T-cell (primary cell): ENCODE measurements at places on chromosomes 16 and 17.

DNA sequence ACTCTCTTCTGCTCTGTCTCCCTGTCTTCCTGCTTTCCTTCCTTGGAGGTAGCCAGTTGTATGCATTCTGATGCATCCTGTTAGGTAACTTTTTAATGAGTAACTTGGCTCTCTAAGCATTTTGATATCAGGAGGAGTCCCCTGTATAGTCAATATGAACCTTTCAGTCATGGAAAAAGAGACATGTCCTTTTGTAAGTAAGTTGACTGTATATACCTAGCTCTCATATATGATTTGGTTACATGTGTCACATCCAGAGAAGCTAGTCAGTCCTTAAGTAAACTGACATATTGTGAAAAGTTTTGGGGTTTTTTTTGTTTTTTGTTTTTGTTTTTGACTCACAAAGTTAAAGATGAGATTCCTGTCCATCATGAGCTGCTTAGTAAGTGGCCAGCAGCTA, 18.8 kb downstream of the UTP18 start:
- H3K27ac ChIP-seq, result no peak overlapping the region
- H3K36me3 ChIP-seq, result peaks cover 9% of the 10 kb centered on the region
- H3K4me3 ChIP-seq, result no peak overlapping the region
- no peaks in the 10 kb centered on the region for H3K4me1 ChIP-seq

DNA sequence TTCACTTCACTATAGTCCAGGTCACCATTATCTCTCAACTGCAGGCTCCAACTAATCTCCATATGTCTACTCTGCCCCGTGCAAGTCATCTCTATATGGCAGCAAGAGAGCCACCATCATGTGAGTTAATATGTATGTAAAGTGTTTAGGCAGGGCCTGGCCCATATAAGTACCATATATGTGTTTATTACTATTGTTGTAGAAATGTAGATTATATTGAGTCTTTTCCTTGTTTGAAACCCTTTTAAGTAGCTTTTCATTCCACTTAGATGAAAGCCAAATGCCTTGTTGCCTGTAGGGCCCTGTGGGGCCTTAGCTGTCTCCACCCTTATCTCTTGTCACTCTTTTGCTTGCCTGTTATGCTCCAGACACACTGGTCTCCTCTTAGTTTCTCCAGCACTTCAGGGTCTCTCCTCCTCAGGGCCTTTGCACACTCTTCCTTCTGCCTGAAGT, 164.0 kb downstream of the PHKB start:
- no peak overlapping the region for H3K27ac ChIP-seq
- no peaks in the 10 kb centered on the region for H3K4me1 ChIP-seq
- H3K36me3 ChIP-seq, result peaks cover 2% of the 10 kb centered on the region
- no peaks in the 10 kb centered on the region for H3K27me3 ChIP-seq
- no peak for DNase-seq
- no peak overlapping the region for H3K4me3 ChIP-seq

DNA sequence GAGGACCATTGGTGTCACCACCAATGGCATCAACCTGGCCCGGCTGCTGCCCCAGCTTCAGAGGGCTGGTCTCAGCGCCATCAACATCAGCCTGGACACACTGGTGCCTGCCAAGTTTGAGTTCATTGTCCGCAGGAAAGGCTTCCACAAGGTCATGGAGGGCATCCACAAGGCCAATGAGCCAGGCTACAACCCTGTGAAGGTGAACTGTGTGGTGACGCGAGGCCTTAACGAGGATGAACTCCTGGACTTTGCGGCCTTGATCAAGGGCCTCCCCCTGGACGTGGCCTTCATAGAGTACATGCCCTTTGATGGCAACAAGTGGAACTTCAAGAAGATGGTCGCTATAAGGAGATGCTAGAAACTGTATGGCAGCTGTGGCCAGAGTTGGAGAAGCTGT, 111.9 kb upstream of the SIAH1 start:
- no peak overlapping the region for H3K27ac ChIP-seq
- peaks cover 2% of the 10 kb centered on the region for H3K27me3 ChIP-seq
- DNase-seq, result no peak
- no peaks in the 10 kb centered on the region for H3K4me1 ChIP-seq

DNA sequence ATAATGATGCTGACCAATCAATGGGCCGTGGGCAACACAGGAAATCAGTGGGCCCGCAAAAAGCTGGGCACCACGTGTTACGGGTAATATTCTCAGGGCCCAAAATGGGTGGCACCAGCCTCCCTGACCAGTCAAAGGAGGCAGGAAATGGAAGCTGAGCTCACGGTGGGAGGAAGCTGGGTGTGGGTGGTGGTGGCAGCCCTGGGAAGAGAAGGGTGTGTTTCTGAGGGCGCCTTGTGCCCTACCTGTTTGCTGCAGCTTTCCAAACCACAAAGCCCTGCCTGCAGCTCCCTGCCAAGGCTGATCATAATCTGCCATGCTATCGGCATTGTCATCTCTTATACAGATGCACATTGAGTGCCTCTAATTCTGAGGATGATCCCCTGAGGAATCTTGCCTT, 457.9 kb downstream of the SLC39A11 start:
- DNase-seq, result no peak
- peaks cover 7% of the 10 kb centered on the region for H3K27me3 ChIP-seq
- no peak overlapping the region for H3K4me3 ChIP-seq
- no peak overlapping the region for H3K27ac ChIP-seq
- no peaks in the 10 kb centered on the region for H3K36me3 ChIP-seq

DNA sequence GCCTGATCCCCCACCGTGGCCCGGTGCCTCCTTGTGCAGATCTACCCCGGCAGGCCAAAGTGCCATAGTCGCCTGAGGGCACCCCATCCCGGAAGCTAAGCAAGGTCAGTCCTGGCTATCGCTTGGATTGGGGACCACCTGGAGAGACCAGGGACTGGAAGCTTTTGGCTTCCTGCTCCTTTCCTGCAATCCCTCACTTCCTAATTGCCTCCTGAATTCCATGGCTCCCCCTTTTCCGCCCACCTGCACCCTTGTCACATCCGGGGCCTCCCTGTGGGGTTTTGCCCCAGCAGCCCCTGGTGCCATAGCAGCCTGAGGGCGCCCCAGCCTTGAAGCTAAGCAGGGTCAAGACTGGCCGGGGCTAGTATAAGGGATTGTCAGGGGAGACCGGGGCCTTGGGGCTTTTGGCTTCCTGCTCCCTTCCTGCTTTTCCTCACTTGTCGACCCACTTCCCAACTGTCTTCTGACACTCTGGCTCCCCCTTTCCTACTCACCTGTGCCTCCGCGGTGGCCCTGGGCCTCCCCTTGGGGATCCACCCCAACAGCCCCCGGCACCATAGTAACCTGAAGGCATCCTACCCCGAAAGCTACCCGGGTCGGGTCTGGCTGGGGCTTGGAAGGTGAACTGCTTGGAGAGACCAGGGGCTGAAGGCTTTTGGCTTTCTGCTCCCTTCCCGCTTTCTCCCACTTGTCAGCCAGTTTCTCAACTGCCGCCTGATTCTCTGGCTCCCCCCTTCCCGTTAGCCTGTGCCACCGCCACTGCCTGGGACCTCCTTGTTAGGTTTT, 2293.6 kb downstream of the TP53TG3F start:
- no peaks in the 10 kb centered on the region for H3K27me3 ChIP-seq
- H3K4me3 ChIP-seq, result no peak overlapping the region
- no peaks in the 10 kb centered on the region for H3K36me3 ChIP-seq
- H3K27ac ChIP-seq, result no peak overlapping the region

GRCh38 chr17:19338031-19338990, 24.2 kb downstream of the B9D1 start:
- H3K27ac ChIP-seq, result no peak overlapping the region
- no peaks in the 10 kb centered on the region for H3K4me1 ChIP-seq
- H3K36me3 ChIP-seq, result no peaks in the 10 kb centered on the region
- H3K4me3 ChIP-seq, result no peak overlapping the region
- peak; percentile 41 for DNase-seq
- peaks cover 54% of the 10 kb centered on the region for H3K27me3 ChIP-seq

DNA sequence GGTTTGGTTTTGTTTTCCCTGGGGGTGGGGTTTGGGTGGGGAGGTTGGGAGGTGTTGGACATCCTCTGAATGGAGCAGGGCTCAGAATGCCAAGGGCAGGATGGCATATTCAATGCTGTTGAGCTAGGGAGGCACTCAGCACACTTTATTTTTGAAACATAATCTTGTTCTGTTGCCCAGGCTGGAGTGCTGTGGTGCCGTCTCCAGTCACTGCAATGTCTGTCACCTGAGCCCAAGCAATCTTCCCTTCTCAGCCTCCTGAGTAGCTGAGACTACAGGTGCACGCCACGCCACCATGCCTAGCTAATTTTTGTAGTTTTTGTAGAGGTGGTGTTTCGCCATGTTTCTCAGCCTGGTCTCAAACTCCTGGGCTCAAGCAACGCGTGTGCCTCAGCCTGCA, 186.1 kb downstream of the RPTOR start:
- H3K4me3 ChIP-seq, result peak overlapping the region; percentile 17
- no peaks in the 10 kb centered on the region for H3K36me3 ChIP-seq
- H3K27me3 ChIP-seq, result no peaks in the 10 kb centered on the region
- peak overlapping the region; percentile 73 for H3K27ac ChIP-seq
- no peak for DNase-seq
- peaks cover 22% of the 10 kb centered on the region for H3K4me1 ChIP-seq

DNA sequence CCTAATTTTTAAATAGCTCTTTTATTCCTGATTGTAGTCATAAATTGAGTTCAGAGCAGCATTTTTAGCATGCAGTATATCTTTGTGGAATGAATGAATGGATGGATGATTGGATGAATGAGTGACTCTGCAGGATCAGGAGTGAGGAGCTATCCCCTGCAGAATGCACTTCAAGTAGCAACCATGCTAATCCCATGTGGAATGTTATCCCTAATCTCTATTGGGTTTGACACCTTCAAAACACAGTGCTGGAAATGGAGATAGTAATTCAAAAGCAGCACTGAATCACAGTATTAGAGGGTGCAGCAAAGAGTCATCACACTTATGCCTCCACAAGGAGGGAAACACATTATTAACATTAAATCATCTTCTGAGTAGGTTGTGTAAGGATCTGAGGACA, 501.9 kb downstream of the SHISA9 start:
- H3K27ac ChIP-seq, result no peak overlapping the region
- no peaks in the 10 kb centered on the region for H3K4me1 ChIP-seq
- no peaks in the 10 kb centered on the region for H3K36me3 ChIP-seq

DNA sequence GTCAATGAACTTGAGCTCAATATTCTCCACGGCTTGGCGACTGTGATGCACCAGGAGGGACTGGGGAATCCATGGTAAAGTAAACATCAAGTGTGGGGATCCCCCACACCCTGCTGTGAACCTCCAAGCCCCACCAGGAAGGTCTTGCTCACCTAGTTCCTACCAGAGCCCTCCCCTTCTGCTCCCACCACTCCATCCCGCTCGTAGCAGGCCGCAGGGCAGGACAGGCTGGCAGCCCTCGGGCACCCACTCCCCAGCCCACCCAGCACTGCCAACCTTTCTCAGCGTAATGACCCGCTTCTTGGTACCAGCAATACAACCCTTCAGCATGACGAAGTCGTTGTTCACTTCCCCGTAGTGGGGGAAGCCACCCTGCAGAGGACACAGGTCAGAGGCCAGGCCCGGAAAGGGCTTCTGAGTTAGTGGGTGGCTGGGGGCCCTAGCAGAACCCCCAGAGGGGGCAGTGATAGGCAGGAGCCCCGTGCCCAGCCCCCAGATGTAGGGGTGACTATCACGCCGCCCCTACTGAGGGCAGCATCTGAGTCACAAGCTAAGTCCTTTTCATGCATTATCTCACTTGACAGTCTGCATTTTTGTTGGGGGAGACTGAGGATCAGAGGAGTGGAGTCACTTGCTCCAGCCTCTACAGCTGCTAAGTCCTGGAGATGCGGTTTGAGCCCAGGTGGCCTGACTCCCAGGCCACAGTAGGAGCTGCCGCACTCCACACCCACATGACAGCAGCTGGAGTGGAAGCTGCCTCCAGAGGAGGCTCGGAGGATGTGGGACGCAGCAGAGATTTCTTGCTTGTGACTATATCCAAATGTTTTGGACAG, 2.8 kb upstream of the MSRB1 start:
- H3K4me3 ChIP-seq, result no peak overlapping the region
- no peak for DNase-seq
- no peak overlapping the region for H3K27ac ChIP-seq
- no peaks in the 10 kb centered on the region for H3K36me3 ChIP-seq
- H3K4me1 ChIP-seq, result peaks cover 2% of the 10 kb centered on the region

GRCh38 chr16:85857406-85857805, 41.6 kb upstream of the IRF8 start:
- no peaks in the 10 kb centered on the region for H3K36me3 ChIP-seq
- H3K27ac ChIP-seq, result no peak overlapping the region
- no peaks in the 10 kb centered on the region for H3K4me1 ChIP-seq
- H3K4me3 ChIP-seq, result no peak overlapping the region
- no peak for DNase-seq

GRCh38 chr16:23367564-23367963, 65.5 kb downstream of the SCNN1B start:
- H3K36me3 ChIP-seq, result no peaks in the 10 kb centered on the region
- H3K27me3 ChIP-seq, result no peaks in the 10 kb centered on the region
- DNase-seq, result no peak
- no peaks in the 10 kb centered on the region for H3K4me1 ChIP-seq

DNA sequence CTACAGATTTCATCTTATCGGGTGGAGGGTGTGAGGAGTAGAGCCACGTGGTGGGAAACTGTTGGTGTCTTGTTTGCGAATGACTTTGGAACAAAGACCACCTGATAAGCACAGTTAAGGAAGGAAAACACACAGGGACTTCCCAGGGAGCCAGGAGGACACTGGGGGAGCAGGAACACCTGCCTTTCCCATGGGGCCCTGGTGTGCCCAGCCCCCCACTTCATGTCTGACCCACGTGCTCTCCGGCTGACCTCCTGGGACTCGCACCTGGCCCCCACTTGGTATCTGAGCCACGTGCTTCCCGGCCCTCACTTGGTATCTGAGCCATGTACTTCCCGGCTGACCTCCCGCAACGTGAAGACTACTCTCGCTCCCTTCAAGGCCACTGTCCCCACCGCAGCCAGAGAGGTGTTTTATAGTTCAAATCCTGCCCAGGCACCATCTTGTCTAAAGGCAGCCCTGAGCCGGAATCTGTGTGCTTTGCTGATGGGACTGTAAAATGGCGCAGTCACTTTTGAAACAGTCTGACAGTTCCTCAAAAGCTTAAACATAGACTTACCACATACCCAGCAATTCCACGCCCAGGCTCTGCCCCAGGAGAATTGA, 5.4 kb upstream of the CSNK1D start:
- no peak overlapping the region for H3K4me3 ChIP-seq
- H3K36me3 ChIP-seq, result no peaks in the 10 kb centered on the region
- DNase-seq, result no peak
- H3K27ac ChIP-seq, result no peak overlapping the region
- no peaks in the 10 kb centered on the region for H3K27me3 ChIP-seq
- H3K4me1 ChIP-seq, result peaks cover 41% of the 10 kb centered on the region

DNA sequence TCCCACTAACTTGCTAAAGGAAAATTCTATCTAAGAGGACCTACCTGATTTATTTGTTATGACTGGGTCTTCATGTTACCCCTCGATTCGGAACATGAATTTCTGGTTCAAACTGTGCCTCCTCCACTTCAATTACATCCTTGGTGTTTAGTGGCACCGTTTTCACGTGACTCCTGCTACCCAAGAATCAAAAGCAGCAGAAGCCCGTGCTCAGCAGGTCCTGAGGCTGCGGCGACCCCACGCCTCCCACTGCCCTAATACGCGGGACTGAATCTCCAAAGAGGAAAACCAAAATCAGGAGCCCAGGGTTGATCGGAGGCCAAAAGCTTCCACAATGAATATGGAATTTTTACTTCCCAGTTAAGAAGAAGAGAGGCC, 94.0 kb upstream of the METRNL start:
- H3K27ac ChIP-seq, result peak overlapping the region; percentile 66
- no peak for DNase-seq
- no peaks in the 10 kb centered on the region for H3K27me3 ChIP-seq
- H3K4me3 ChIP-seq, result no peak overlapping the region
- peaks cover 17% of the 10 kb centered on the region for H3K4me1 ChIP-seq
- H3K36me3 ChIP-seq, result peaks cover 3% of the 10 kb centered on the region
